ENCODE measurements at places on chromosomes 7 and 10. TPM values are rescaled to one million over a fixed set of nuclear protein-coding genes. Genes with fewer than 3 reads are reported as not detected.

DNA sequence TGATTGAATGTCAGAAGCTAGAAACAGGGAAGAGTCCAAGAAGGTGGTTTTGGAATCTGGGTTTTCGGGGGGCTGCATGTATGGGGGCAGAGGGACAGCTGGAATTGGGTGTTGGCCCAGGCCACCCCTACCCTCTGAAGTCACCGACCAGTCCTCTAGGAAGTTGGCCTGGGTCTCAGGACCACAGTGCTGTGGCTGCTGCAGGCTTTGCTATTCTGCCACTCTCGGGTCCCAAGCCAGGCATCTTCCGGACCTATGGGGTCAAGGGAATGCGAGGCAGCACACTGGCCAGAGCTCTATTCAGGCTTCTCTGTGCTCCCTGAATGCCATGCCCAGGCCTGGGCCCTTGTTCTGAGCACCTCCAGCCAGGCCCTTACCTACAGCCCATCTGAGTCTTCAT is 13.2 kb downstream of the FGF8 start:
- no peak for DNase-seq

GRCh38 chr7:87473986-87474385 is 1.5 kb downstream of the ABCB4 start:
- no peak for DNase-seq

- DNase-seq: no peak
These were observed 23.2 kb downstream of the STMP1 start for GRCh38 chr7:135685306-135686084.

DNA sequence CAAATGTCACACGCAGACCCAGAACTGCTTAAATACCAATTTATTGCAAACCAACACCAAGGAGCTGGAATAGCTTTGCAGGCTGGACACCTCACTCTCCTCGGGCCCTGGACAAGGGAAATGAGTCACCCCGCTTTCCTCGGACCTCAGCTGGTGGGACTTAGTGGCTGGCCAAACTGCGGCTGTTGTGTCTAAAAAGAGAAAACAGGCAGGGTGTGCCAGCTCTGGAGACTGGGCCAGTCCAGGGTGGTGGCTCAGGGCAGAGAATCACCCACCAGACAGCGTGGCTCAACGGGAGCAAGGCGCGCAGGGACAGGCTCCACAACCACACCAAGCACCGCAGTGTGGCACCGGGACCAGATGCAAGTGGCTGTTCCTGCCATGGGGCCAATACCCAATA is 58.2 kb upstream of the CAMK2B start:
- DNase-seq: peak; percentile 94

GRCh38 chr10:34018784-34019183 is 684.3 kb upstream of the NRP1 start:
- no peak for DNase-seq

- DNase-seq: no peak
These were observed 383.2 kb downstream of the TCERG1L start for GRCh38 chr10:130928306-130928705.

DNA sequence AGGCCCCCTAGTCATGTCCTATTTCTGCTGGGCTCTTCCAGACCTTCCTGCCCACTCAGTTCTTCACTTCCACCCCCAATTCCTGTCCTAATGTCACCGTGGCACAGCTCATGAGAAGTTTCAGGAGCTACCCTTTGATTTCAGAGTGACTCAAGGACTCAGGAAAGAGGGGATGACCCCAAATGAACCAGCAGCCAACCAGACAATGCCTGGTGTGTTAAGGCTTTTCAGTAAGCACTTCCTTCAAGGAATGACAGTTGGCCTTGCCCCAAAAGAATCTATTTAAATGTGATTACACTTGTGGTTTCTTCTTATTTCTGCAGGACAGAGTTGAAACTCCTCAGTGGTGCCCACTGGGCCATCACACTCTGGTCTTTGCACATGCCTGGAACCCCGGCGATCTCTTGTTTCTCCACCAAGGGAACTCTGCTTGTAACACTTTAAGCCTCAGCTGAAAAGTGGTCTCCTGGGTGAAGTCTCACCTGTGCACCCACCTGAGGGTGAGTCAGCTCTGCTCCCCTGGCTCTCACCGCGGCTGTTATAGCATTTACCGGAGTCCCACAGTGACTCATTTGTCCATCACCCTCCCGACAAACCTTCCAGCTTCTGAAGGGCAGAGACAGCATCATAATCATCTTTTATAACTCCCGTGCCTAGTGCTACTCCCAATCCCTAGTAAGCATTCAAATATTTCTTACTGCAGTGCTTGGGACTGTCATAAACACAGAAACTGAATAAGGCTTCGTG is 123.0 kb upstream of the SVIL start:
- peak; percentile 76 for DNase-seq

DNA sequence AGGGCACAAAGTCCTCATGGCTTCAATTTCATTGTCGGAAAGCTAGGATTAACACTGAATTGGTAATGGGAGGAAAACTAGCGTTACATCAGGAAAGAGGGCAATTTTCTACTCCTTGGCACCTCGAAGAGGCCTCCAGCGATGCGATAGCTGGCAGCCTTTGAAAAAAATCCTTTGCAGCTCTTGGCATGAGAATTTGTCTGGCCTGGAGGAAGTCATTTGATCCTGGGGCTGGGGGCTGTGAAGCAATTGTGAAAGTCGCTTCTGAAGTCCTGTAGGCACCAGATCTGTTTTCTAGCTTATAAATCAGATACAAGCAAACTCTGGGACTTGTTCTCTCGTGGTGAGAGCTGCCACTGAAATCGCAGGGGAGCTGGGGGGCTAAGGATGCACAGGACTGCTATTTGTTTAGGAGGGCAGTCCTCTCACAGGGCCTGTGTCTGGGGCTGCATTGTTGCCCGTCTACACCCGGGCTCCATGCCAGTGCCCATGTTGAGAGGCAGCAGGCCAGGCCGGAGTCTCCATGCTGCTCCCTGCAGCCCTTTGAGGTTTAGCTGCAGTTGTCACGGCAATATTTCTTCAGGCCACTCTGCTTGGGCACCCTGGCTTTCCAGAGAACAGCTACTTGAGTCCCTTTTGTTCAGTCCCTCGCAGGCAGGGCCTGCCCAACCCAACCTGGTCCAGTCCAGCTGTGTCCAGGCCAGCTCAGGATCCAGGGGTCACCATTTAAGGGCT is 206.8 kb upstream of the LYZL1 start:
- no peak for DNase-seq

GRCh38 chr10:32379950-32380551 is 33.1 kb upstream of the EPC1 start:
- DNase-seq: no peak

DNA sequence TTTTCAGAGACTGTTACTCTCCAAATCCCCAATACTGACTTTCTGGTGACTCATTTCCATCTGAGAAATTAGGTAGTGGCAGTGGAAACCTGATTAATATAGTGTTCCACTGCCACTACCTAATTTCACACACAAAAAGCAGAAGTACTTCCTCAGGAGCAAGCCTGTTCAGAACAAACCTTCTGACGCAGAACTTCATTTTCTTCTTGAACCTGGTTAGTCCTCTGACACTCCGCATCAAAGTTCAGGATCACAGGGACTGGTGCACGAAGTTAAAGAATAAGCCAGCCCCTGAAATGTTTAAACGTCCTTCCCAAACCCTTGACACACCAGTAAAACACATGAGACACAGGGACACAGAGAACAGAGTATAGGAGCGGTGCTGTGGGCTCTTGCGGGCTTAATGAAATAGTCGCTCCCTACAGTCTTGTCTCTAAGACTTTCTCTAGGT is 4.4 kb downstream of the WDR91 start:
- no peak for DNase-seq

DNA sequence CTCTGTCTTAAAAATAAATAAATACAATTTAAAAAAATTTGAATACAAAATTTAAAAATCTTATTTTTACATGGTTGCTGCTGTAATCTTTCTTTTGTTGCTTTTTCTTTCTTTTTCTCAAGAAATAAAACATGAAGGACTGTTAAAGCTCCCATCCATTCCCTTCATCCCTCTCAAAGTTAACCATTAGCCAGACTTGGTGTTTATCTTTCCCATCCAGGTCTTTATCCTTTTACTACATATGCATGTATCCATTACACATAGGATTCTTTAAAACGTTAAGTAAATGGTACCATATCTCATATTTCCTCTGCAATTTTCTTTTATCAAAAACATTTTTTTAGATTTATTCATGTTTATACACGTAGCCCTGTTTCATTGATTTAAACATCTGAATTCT is 70.1 kb downstream of the CREB3L2 start:
- DNase-seq: no peak

DNA sequence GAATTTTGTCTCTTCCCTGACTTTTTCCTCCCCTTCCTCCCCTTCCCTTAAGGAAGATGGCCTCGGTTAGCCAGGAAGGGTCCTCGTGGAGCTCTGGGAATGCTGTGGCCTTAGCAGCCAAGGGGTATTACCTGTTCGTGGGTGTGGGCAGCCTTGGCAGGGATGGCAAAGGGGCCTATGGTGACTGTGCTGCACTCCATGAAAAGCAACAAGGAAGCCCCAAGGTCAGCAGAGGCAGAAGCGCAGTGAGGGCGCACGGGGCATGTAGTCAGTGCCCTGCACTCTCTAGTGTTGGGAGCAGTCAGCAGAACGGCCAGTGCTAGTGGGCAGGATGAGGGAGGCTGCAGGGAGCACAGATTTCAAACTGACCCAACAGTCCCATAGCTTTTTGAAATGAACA is 191.8 kb downstream of the ADARB2 start:
- no peak for DNase-seq

DNA sequence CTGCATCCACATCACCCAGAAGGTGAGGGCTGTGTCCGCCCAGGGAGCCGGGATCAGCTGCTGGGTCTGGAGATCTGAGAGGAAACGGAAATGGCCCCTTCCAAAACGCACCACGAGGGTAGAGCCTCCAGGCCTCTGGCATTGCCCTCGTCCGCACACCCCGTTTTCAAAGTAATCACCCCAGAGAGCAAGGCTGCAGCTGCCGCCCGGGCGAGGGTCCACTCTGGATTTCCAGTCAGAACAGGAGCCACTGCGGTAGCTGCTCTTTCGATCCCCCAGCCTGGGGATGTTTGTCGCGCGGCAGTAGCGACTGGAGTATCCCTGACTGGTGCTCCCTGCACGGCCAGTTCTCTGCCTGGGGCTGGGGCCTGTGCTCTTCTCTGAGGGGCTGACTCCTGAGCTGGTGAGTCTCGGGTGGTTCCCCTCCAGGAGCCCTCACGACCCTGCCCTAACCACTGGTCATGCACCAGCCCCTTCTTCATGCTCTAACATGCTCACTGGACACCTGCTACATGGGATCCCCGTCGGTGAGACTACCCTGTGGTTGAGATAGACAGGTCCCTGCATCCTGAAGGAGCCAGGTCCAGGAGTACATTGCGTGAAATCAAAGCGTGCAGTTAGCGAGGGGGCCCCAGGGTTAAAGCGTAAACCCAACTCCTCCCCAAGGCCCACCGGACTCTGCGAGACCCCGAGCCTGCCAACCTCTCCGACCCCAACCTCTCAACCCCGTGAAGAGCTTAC is 99.2 kb downstream of the FOXL3 start:
- no peak for DNase-seq

- no peak for DNase-seq
These were observed 167.9 kb downstream of the CPEB3 start for GRCh38 chr10:92122941-92123450.

- peak; percentile 90 for DNase-seq
These were observed 94.9 kb upstream of the PIK3CG start for GRCh38 chr7:106770191-106770590.

DNA sequence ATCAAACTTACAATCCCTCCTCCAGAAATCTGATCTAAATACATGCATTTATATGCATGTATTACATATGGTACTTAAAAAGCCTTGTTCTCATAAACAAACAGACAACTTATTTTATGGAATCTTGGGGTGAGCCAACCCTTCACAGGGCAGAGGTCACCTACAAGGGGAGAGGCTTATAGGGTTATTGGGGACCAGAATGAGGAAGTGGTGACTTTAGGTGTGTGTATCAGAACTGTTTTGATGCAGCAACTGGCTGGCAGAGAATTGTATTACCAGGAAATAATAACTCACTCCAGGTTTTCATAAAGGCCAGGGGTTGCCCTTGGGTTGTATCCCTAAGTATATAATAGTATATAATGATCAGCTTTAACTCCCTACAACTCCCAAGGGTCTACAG is 91.1 kb downstream of the SVIL start:
- DNase-seq: no peak

- DNase-seq: no peak
These were observed 45.6 kb upstream of the AGBL3 start for GRCh38 chr7:134940729-134941128.

DNA sequence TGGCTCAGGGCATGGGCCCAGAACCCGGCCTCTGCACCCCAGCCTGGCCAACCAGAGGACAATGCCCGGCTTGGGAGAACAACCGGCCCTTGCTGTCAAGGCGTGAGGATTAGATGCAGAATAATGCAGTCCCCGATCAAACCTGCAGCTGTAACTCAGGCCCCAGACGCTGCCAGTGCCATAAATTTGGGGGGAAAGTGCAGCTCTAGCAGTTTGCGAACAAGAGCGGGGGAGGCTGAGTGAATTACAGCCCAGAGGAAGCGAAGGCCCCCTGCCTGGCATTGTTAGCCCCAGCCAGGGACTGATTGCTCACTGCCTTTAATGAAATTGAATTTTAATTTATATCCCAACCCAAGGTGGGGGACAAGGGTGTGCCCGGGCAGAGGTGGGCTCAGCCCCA is 38.0 kb upstream of the GNA12 start:
- no peak for DNase-seq

- DNase-seq: no peak
These were observed 65.6 kb downstream of the ITIH5 start for GRCh38 chr10:7601023-7601656.

DNA sequence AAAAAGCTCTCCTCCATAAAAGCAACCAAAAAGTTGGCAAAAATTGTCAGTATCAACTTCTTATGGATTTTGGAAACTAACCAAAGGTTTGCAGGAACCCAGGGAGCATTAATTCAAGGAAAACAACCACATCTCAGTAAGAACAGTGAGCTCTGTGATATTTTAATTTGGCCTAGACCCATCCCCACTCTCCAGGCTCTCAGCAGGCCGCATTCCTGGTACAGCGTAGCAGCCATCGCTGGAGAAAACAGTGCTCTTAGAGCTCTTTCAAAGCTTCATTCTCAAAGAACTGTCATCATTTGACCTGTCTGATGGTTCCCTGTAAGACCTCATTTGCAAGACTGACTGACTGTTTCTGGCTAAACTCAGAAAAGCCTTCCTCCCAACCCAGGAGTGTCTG is 81.9 kb downstream of the NUDCD3 start:
- no peak for DNase-seq

DNA sequence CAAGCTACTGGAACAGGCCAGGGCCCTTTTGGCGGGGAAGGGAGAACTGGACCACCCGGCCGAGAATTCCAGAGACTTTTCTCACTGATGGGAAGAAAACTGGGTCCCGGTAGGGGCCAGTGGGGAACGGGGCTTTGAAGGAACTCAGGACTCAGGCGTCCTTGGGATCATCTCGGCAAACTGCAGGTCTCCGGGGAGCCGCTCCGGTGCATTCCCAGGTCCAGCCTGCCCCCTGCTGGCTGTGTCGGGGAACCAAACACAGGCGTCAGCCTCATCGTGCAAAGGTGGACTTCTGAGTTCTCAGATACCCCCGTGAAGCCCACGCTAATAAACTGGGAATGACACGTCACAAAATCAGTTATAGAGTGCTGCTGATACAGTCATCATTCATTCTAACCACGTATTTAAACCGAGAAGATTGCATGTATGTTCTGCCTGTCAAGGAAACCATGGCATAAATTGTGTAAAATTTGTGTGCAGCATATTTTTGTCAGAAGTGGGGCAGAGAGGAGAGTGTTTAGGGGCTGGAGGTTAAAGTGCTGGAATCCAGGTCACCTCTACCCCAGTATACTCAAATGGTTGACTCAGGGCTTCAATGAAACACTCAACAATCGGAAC is 76.1 kb upstream of the CPXM2 start:
- peak; percentile 14 for DNase-seq

The LEP gene
- not detected for total RNA-seq

The NPC1L1 gene
- not detected for total RNA-seq

The PHKG1 gene
- not detected for total RNA-seq

The MKI67 gene
- 29.0 TPM for total RNA-seq
